Neural progenitor cell (in vitro differentiated cells): ENCODE measurements at places on chromosomes 6 and 20. TPM values are rescaled to one million over a fixed set of nuclear protein-coding genes. Genes with fewer than 3 reads are reported as not detected.

GRCh38 chr20:44759595-44759994 lies 13.9 kb downstream of the KCNK15 start:
- no peak overlapping the region for H3K4me3 ChIP-seq
- peaks cover 16% of the 10 kb centered on the region for H3K4me1 ChIP-seq
- H3K27ac ChIP-seq, result no peak overlapping the region
- H3K36me3 ChIP-seq, result no peaks in the 10 kb centered on the region

- no peak overlapping the region for H3K4me3 ChIP-seq
- peak; percentile 54 for DNase-seq
These were observed 51.9 kb downstream of the VGLL2 start for GRCh38 chr6:117317261-117317660.

Gene AKIRIN2
- 46.2 and 76.7 TPM in 2 replicates for total RNA-seq

Gene ZBTB12
- 8.4 and 25.6 TPM in 2 replicates for total RNA-seq

Gene PNLDC1
- 0.06 TPM in 1 of 2 replicates, not detected in the other for total RNA-seq

Gene C20orf202
- total RNA-seq, result not detected in 2 replicates
